GM19239 (cell line): ENCODE measurements at places on chromosomes 7 and 10.
A peak's percentile ranks its signal among the peaks of the same experiment; 100 is the strongest.

- no peak for DNase-seq
Measured at GRCh38 chr10:127145173-127145572, 51.2 kb downstream of the INSYN2A start.

GRCh38 chr7:105210721-105211205 is 178.0 kb downstream of the SRPK2 start:
- peak; percentile 14 for DNase-seq

- DNase-seq, result no peak
Measured at GRCh38 chr7:91228327-91228726, 35.9 kb upstream of the FZD1 start.

DNA sequence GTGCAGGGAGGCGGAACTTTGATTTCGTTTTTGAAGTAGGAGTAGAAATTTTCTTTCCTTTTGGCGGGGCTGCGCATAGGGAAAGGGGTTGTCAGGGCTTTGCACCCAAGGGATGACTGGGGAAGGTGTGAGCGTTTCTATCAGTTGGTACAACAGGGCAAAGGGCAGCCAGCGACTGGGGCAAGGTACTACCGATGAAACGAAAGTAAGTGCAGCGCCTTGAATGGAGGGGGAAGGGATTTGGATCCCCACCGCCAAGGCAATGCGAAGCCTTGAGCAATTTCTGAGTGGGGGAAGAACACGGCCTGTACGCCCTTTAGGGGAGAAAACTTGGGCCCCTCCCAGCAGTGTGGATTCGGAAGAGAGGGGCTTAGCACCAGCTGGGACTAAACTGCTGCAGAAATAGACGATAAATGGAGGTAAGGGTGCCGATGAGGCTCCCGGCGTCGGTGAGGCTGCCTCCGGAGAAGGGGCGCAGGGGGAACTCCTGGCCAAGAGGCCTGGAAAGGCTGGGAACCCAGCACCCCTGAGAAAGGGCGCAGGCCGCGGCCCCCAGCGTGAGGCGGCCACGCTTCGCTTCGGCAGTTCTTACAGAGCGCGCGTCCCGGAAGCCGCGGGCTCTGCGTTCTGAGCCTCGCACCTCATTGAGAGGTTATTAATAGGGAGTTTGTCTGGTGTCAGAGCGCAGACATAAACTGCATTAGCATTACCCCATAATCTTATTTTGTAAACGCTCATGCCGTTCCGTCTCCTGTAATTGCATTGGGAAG is 10.0 kb upstream of the TLX1 start:
- DNase-seq, result no peak
